ENCODE measurements at places on chromosomes 4 and X. TPM values are rescaled to one million over a fixed set of nuclear protein-coding genes. Genes with fewer than 3 reads are reported as not detected.

DNA sequence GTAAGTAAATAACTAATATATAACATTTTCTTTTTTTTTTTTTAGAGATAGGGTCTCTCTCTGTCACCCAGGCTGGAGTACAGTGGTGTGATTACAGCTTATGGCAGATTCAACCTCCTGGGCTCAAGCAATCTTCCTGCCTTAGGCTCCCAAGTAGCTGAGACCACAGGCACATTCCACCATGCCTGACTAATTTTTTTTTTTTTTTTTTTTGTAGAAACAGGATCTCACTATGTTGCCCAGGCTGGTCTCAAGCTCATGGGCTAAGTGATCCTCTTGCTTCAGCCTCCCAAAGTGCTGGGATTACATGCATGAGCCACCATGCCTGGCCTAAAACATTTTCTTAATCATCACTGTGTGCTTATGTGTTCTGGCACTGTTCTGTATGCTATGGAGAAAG lies 32.8 kb downstream of the MGARP start:
- H3K27me3 ChIP-seq: no peaks in the 10 kb centered on the region
- DNase-seq: no peak
- no peaks in the 10 kb centered on the region for H3K36me3 ChIP-seq
- H3K4me3 ChIP-seq: no peak overlapping the region
- H3K4me1 ChIP-seq: no peaks in the 10 kb centered on the region
- no peak overlapping the region for H3K27ac ChIP-seq

DNA sequence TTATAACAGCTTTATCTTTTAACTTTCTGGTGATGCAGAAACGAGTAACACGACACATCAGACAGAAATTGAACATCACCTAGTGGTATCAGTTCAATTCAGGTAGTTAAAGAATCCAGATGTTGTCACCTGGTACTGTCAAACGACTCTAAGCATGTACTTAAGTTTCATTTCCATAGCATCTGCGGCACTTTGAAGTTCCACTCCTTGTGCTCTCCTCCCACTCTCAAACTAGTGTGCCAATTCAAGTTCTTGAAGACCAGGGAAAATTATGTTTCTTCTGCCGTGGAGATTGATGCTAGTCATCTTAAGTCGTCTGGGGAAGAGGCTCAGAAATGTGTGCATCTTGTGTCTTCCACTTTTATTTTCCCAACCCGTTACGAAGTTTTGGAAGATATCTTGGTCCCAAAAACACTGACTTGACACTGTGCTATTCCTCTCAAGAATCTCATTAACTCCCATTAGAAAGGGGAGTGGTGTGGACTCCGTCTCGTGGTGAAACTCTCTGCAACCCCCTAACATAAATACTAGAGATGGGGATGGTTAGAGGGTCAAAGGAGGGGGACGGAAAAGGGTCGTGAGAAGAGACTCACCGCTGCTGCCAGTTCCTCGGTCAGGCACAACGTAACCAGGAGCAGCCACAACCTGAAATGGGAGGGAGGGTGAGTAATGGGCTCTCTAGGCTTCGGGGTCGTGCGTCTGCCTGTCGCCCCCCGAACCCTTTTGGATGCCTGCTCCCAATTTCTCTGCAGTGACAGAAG lies 693 bp downstream of the COL4A6 start:
- H3K36me3 ChIP-seq: no peaks in the 10 kb centered on the region
- H3K4me3 ChIP-seq: peak overlapping the region; percentile 38
- H3K27ac ChIP-seq: peak overlapping the region; percentile 85
- no peaks in the 10 kb centered on the region for H3K27me3 ChIP-seq
- no peak for DNase-seq

GRCh38 chr4:105650190-105650589 lies 58.3 kb downstream of the INTS12 start:
- no peaks in the 10 kb centered on the region for H3K27me3 ChIP-seq
- DNase-seq: no peak
- H3K4me3 ChIP-seq: no peak overlapping the region
- H3K4me1 ChIP-seq: no peaks in the 10 kb centered on the region
- no peaks in the 10 kb centered on the region for H3K36me3 ChIP-seq

- no peak for DNase-seq
- peak overlapping the region; percentile 74 for H3K27ac ChIP-seq
- H3K27me3 ChIP-seq: no peaks in the 10 kb centered on the region
- no peaks in the 10 kb centered on the region for H3K4me1 ChIP-seq
- no peaks in the 10 kb centered on the region for H3K36me3 ChIP-seq
- H3K4me3 ChIP-seq: no peak overlapping the region
These were observed 250.7 kb downstream of the THOC2 start for GRCh38 chrX:123481913-123482851.

DDX53 gene
- total RNA-seq: not detected

ADH4 gene
- total RNA-seq: 3.2 TPM

DNA sequence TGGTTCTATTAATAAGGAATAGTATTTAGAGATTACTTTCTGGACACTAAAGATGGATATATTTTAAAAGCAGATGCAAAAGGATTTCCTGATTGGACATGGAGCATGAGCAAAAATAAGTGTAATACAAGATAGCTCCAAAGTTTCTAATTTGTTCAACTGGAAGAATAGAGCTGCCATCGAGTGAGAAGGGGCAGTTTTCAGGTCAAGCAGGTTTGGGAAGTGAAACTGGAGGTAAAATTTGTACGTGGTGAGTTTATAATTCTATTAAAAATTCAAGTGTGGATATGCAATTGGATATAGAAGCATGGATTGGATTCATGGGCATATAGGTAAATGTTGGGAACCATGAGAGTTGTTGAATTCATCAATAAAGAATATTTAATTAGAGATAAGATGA lies 31.8 kb downstream of the PRDM8 start:
- DNase-seq: no peak
- no peaks in the 10 kb centered on the region for H3K36me3 ChIP-seq
- no peak overlapping the region for H3K27ac ChIP-seq
- H3K27me3 ChIP-seq: no peaks in the 10 kb centered on the region
- no peak overlapping the region for H3K4me3 ChIP-seq
- no peaks in the 10 kb centered on the region for H3K4me1 ChIP-seq

All from uterus (tissue), 4 donors.